ENCODE measurements at places on chromosomes 7 and 10. TPM values are rescaled to one million over a fixed set of nuclear protein-coding genes. Genes with fewer than 3 reads are reported as not detected.

The LHFPL3 gene
- total RNA-seq = not detected

The TRDMT1 gene
- total RNA-seq = 7.9 TPM

The ODAD2 gene
- 8.8 TPM for total RNA-seq

The TRPV5 gene
- total RNA-seq = not detected

The GBX1 gene
- total RNA-seq = not detected

DNA sequence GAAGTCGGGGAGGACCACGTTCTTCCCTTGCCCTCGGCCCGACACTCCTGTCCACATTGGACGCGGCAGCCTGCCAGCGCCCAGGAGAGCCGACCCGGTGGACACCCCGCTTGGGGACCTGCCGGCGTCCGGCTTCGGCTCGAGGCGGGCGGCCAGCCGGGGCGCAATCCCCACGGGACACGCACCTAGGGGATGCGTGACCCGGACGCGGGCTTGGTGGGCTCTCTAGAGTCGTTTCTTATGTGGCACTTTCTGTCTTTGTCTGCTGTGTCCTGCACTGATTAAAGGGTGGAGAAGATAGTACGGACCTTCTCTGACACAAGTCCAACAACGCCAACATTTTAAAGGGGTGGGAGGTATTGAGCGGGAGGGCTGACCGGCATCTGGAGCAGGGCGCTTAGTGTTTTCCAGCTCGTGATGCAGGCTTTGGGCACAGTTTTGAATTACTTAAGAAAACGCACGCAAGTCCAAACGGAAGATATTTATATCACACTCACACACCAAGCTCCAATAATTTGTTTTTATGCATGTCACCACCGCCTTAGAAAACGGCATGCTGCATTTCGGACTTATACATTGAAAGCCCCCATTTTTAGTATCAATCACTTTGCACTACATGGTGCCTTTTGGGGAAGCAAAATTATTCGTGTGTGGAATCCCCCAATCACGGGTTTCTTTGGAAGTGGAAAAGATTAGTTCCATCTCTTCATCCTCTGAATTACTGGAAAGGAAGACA is 3.9 kb upstream of the SPAG6 start:
- no peak for DNase-seq
- no peaks in the 10 kb centered on the region for H3K36me3 ChIP-seq
- peaks cover 77% of the 10 kb centered on the region for H3K27me3 ChIP-seq
- peak overlapping the region; percentile 96 for H3K27ac ChIP-seq

- no peak overlapping the region for H3K27ac ChIP-seq
- H3K4me3 ChIP-seq = no peak overlapping the region
- DNase-seq = no peak
- no peaks in the 10 kb centered on the region for H3K27me3 ChIP-seq
- no peaks in the 10 kb centered on the region for H3K36me3 ChIP-seq
These were observed 9.9 kb downstream of the STARD3NL start for GRCh38 chr7:38187794-38188440.

DNA sequence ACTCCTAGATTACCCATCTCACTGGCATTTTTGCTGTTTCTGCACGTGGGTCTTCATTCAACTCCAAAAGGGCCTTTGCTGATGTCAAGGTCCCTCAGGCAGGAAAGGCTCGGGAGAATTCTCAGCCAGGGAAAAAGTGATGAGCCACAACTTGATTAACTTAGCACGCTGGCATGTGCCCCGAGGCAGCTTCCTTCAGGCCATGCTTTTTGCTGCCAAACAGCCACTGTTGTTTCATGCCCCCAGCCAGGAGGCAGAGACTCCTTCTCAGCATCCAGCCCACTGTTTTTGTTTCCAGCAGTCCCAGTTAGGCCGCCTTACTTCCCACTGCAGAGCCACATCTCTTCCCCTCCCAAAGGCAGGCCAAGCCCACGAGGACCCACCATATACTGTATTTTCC is 266.5 kb upstream of the YAE1 start:
- H3K27ac ChIP-seq = no peak overlapping the region
- peaks cover 10% of the 10 kb centered on the region for H3K4me1 ChIP-seq
- no peak overlapping the region for H3K4me3 ChIP-seq
- no peak for DNase-seq
- no peaks in the 10 kb centered on the region for H3K36me3 ChIP-seq

- H3K27ac ChIP-seq = no peak overlapping the region
- DNase-seq = no peak
- peaks cover 36% of the 10 kb centered on the region for H3K36me3 ChIP-seq
- no peaks in the 10 kb centered on the region for H3K27me3 ChIP-seq
- no peaks in the 10 kb centered on the region for H3K4me1 ChIP-seq
- no peak overlapping the region for H3K4me3 ChIP-seq
These were observed 26.8 kb downstream of the ZC3HC1 start for GRCh38 chr7:130024390-130024789.

- H3K27me3 ChIP-seq = no peaks in the 10 kb centered on the region
- DNase-seq = no peak
- no peak overlapping the region for H3K4me3 ChIP-seq
- H3K4me1 ChIP-seq = no peaks in the 10 kb centered on the region
These were observed 7.5 kb upstream of the EPHB6 start for GRCh38 chr7:142847353-142847752.

DNA sequence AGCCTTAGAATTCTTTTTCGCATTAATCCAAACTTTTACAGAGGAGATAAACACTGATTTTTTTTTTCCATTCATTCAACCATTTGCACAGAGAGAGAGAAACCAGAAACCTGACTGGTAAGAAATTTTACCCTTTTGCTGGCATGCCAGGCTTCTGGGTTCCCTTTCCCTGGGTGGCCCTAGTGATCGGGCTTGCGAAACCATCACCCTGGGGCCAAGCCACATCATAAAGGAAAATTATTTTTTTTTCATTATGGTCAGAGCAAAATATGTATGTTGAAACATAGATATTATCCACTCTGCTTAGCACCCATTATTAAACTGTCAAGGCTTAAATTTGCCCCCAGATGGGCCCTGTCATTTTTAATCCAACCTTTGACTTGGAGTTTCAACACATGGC is 55.4 kb upstream of the INHBA start:
- H3K27ac ChIP-seq = no peak overlapping the region
- H3K27me3 ChIP-seq = no peaks in the 10 kb centered on the region

- no peak for DNase-seq
- H3K36me3 ChIP-seq = no peaks in the 10 kb centered on the region
- peaks cover 33% of the 10 kb centered on the region for H3K4me1 ChIP-seq
- H3K27me3 ChIP-seq = no peaks in the 10 kb centered on the region
These were observed 18.9 kb downstream of the CALML3 start for GRCh38 chr10:5543623-5544022.

DNA sequence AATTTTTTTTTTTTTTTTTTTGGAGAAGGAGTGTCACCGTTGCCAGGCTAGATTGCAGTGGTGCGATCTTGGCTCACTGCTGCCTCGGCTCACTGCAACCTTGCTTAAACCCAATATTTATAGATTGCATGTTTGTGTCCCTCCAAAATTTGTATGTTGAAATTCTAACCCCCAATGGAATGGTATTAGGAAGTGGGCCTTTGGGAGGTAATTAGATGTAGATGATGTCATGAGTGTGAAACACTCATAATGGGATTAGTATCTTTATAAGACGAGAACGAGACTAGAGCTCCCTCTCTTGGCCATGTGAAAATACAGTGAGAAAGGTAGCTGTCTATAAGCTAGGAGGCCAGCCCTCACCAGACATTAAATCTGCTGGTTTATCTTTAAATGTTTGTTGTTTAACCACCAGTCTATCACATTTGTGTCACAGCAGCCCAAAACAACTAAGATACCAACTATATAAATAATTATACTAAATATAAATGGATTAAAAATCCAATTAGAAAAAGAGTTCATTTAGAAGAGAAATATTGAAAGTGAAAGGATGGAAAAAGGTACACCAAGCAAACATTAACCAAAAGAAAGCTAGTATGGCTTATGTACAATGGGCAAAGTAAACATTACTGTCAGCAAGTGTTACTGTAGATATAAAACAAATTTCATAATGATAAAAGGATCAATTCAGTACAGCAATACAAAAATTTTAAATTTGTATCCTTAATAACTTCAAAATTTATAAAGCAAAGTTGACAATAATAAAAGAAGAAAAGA is 9.3 kb downstream of the TCAF1 start:
- no peaks in the 10 kb centered on the region for H3K27me3 ChIP-seq
- H3K4me3 ChIP-seq = no peak overlapping the region
- H3K27ac ChIP-seq = no peak overlapping the region
- H3K36me3 ChIP-seq = no peaks in the 10 kb centered on the region

DNA sequence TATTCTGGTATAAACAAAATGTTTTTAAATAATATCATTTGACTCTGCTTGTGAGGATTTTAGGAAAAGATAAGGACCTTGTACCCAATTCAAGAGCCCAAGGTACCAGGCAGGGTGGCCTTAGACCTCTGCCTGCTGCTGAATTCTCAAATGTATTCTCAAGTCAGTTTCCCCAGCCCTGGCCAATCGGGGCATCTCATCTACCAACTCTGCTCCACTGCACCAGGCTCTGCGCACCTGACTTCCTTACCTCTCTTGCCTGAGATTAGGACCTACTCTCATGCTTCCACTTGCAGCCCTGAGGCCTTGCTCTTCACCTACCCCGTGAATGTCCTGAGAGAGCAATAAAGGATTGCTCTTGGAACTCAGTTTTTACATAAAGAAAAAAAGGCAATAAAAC is 69.6 kb upstream of the EZH2 start:
- H3K27me3 ChIP-seq = no peaks in the 10 kb centered on the region
- no peak overlapping the region for H3K27ac ChIP-seq
- DNase-seq = no peak
- no peaks in the 10 kb centered on the region for H3K4me1 ChIP-seq
- H3K36me3 ChIP-seq = no peaks in the 10 kb centered on the region
- no peak overlapping the region for H3K4me3 ChIP-seq

DNA sequence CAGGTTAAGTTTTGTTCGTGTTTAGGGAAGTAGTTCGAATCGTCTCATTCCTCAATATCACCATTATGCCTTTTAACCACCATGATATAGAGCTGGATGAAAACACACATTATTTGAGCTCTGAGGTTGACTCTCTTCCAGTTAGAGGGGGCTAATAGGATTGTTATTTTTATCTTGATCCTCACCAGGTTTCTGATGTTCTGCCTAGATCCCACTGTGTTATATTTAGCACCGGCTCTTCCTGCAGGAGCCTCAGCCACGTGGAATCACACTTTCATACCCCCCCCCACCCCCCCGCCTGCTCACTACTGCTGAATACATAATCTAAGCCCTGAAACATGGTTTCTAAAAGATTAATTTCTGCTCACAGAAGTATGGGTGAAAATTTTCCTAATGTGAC is 88.3 kb downstream of the NRCAM start:
- H3K27ac ChIP-seq = no peak overlapping the region
- H3K4me1 ChIP-seq = no peaks in the 10 kb centered on the region
- no peaks in the 10 kb centered on the region for H3K36me3 ChIP-seq
- H3K4me3 ChIP-seq = no peak overlapping the region
- no peak for DNase-seq

GRCh38 chr10:131725581-131726069 is 175.2 kb upstream of the PPP2R2D start:
- no peaks in the 10 kb centered on the region for H3K27me3 ChIP-seq
- DNase-seq = peak; percentile 50
- H3K4me3 ChIP-seq = no peak overlapping the region
- peaks cover 12% of the 10 kb centered on the region for H3K4me1 ChIP-seq
